ENCODE measurements at places on chromosomes 5 and 9.

GRCh38 chr9:126389992-126390391 is 63.4 kb downstream of the MVB12B start:
- DNase-seq = no peak

DNA sequence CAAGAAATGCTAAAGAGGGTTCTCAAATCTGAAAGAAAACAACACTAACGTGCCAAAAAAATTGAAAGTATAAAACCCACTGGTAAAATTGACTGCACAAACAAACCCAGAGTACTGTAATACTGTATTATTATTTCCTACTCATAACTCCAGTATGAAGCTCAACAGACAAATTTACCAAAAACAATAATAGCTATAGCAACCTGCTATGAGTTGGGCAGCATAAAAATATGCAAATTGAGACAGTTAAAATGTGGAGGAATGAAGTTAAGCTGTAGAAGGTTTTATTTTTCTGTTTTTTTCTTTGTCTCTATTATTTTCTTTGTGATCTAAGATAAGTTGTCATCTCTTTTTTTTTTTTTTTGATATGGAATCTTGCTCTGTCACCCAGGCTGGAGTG is 15.7 kb downstream of the KIF4B start:
- DNase-seq = no peak

DNA sequence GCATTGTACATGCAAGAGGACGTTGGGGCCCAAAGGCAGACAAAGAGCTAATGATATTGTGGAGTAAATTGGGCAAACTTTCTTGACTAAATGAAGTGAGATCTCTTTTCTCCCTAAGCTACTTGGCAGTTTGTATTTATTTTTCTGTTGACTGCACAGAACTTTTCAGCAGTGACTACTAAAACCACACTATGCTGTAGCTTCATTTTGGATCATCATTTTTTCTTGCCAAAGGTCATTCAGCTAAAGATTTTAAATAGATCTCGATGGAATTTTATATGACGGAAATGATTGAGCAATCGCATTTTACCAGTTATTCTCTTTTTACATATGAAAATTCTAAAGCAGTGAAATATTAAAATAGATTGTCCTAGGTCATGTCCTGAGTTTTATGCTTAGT is 286.1 kb upstream of the ACTBL2 start:
- no peak for DNase-seq

DNA sequence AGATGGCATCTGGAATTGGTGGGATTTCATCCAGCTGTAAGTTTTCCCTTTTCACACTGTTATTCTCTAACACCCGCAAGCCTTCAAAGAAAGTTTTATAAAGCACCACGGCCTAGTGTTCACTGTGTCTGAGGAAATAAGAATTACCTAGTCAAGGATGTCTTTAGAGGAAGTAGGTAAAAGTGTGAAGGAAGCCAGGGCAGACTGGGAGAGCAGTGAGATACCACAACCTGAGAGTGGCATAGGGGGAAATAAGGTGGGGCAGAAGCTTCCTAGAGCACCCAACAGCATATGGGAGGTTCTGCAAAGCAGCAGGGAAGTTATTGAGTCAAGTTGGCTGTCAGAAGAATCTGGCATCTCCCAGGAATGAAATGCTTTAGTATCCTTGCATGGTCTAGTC is 241.2 kb downstream of the CETN3 start:
- DNase-seq = no peak

- DNase-seq = no peak
Observed at GRCh38 chr5:180291234-180291940, 496 bp downstream of the MAPK9 start.

DNA sequence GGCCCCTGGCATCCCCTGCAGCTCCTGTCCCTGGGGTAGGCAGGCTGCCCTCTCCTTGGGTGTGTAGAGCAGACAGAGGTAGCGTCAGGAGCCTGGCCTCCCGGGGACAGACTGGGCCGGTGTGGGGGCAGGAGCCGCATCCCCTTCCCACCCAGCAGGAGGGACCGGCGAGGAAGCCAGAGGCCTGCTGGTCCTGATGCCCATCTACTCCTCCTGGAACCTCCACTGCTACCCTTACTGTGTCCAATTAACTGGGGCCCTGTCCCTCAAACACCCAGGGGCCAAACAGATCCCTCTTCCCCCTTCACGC is 15.6 kb downstream of the RALGDS start:
- no peak for DNase-seq
